ENCODE measurements at places on chromosomes 7 and 10.

- DNase-seq, result no peak
These were observed 30.0 kb downstream of the NET1 start for GRCh38 chr10:5442065-5442989.

DNA sequence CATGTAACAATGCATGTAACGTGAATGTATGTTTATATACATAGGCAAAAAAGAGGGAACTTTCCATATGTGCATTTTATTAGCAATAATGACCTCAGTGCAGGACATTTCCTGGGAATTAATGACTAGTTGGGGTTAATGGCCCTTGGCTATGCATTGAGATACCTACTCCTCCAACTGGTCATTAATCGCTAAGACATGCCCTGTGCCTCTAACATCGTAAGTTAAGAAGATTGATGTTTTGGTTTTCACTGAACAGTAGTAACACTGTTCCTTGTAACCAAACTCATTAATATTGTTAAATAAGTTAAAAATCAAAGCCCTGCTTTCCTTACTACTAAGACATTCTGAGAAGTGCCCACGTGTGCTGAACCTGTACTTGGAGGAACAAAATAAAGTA, 61.7 kb downstream of the SEMA3D start:
- DNase-seq, result no peak

- DNase-seq, result no peak
These were observed 18.5 kb downstream of the ARMC10 start for GRCh38 chr7:103093429-103093828.

GRCh38 chr7:92731335-92732063, 104.9 kb downstream of the CDK6 start:
- DNase-seq, result no peak

DNA sequence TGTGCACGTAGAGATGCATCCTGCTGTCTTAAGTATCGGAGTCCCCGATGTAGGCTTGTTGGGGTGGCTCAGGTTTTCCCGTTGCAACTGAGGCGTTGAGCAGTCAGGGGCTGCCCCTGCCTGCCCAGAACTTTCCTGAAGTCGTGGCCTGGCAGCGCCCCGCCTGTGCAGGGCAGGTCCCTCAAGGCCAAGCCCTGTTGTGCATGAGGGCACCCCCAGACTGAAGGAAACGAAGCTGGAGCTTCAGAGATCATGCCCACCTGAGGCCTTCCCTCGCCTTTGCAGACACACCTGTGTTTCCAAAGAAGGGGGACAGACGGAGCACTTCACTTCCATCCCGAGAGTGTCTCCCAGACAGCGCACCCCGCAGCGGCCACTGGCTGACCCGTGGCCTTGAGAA, 121.1 kb downstream of the NKX6-2 start:
- no peak for DNase-seq

DNA sequence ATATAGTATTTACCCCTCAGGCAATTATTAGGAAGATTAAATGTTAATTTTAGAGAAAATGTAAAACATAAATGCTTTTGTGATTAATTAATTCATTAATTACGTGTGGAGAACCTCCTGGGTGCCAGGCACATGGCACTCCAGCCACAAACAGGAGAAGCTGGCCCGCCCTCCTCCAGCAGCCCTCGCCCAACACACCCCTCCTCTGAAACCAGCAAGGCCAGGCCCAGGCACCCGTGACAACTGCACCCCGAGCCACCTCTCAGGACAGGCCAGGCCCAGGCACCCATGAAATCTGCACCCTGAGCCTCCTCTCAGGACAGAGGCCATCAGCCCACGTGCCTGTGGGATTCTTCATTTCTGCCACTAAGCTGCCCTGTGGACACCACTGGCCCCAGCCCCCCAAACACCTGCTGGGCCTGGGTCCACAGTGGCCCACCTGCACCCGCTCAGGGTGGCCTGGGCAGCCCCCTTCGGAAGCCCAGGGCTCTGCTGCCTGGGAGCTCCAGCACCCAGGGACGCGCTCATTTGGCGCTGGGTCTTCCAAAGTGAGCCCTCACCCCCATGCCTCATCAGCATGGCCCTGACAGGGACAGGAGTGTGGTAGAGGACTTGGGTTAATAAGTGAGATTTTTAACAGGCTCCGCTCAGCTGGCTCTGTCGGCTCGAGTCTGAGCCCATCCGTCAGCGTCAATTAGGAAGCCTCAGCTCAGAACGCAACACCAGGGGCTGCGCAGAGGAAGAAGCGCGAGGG, 482.1 kb downstream of the DNAJB6 start:
- no peak for DNase-seq

- no peak for DNase-seq
These were observed 16.8 kb downstream of the LIPM start for GRCh38 chr10:88819290-88819689.

Measured in NT2/D1 (cell line).